Regular cardiac myocyte (primary cell): ENCODE measurements at places on chromosomes 7 and 10. TPM values are rescaled to one million over a fixed set of nuclear protein-coding genes. Genes with fewer than 3 reads are reported as not detected.

The SLIT1 gene
- under 0.01 TPM in 2 replicates for total RNA-seq

The ETV1 gene
- total RNA-seq: 14.1 and 16.7 TPM in 2 replicates

The TMEM248 gene
- 79.6 and 104 TPM in 2 replicates for total RNA-seq

The CPA5 gene
- total RNA-seq: not detected in 2 replicates
